Vagina (tissue), 2 donors: ENCODE measurements at places on chromosomes 1 and 21.

GRCh38 chr1:18901952-18902522 is 318 bp downstream of the ALDH4A1 start:
- DNase-seq: no peak

DNA sequence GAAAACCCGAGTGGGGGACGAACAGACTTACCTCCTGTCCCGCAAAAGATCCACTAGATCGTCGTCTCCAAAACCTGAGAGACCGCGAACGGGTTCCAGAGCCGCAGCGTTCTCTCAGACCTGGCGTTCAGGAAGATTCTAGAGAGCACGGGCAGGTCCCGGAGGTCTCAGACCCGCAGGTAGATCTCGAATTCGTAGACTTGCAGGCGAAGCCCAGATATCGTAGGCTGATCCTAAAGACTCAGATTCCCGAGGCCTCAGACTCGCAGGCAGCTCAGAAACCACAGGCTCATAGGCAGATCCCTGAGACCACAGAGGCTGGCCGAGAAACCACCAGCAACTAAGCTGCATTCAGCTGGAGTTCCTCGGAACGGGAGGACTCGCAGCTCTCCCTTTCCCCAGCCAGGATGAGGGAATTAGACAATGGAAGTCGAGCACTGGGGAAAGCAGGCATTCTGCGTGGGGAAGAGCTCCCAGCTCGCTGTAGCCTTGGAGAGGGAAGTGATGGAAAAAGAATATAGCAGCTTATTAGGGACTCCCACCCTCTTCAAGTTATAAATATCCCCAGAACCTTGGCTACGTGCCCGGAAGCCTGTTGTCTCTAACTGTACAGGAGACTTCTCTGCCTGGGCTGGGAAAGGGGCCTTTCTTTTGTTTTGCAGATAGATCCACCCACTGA is at the start of gene ZNF436:
TSS of gene ZNF436 (minus strand) at position 502 of the 679 bp plus-strand sequence. CDS start 1,831 bp downstream, outside the sequence.
- no peak for DNase-seq

GRCh38 chr1:156119503-156120209 is 5.1 kb downstream of the LMNA start:
- DNase-seq: no peak

DNA sequence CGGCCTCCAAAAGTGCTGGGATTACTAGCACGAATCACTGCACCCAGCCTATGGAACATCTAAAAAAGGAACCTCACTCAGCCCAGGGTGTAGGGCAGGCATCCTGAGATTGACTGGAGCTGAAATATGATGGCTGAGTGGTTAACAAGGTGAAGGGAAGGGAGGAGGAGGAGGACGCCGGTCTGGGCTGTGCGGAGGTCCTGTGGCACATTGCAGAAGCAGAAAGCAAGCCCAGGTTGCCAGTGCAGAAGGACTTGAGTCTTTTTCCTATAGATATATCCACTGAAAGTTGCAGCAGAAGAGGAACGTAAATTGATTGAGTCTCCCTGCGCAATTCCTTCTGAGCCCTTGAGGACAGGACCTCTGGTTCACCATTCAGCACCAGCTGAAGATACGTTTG is 1.5 kb upstream of the KIF17 start:
- no peak for DNase-seq

DNA sequence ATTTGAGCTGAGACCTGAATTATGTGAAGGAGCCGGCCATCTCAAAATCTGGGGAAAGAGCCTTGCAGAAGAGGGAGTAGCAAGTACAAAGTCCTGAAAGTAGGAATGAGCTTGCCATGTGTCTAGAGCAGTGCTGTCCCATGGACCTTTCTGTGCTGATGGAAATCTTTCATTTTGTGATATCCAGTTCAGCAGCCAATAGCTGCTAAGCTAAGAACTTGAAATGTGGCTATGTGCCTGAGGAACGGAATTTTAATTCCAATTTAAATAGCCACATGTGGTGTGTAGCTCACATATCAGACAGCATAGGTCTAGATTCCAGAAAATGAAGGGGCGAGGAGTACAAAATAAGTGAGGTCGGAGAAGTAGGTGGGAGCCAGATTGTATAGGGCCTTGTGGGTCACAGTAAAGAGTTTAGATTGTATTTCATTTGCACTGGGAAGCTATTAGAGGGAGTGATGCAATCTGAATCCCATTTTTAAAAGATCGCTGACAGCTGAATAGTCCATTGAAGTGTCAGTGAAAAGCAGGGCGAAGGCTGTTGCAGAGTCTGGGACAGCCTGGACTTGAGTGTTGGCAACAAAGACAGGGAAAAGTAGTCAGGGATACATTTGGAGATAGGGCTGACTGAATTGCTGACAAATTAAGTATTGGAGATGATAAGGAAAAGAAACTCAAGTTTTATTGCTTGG is 80.3 kb downstream of the TMEM200B start:
- no peak for DNase-seq

- DNase-seq: no peak
These were observed 7.2 kb upstream of the PTGER3 start for GRCh38 chr1:71054791-71055190.

GRCh38 chr1:164581762-164582161 is 22.8 kb downstream of the PBX1 start:
- DNase-seq: no peak

DNA sequence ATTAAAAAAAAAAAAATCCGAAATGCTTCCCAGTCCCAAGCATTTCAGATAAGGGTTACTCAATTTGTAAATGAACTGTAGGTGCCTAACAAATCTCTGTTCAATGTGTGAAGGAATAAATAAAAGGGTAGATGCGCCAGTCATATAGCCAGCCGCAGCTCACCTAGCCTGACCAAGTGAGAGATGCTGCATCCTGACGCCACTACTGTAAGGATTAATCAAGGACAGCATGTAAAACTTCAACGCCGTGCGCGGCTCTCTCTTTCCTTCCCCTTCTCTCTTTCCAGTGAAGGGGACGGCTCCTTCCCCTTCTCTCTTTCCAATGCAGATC is 441 bp downstream of the PPT1 start:
- DNase-seq: no peak

GRCh38 chr1:63866084-63866483 is 92.3 kb downstream of the ROR1 start:
- no peak for DNase-seq

DNA sequence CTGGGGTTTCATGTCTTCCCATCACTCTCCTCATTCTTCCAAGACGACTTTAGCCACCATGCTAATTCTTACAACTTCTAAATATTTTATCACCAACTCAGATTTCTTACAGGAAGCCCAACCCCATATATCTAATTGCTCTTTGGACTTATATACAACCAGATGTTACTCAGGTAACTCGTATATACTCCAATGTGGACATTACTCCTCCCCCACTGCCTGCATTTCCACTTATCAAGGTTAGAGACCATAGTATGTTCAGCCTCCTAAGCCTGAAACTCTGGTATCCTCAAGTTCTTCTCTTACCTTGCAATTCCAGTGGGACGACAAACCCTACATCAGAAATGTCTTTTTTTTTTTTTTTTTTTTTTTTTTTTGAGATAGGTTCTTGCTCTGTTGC is 2.7 kb upstream of the RCC1 start:
- DNase-seq: no peak

DNA sequence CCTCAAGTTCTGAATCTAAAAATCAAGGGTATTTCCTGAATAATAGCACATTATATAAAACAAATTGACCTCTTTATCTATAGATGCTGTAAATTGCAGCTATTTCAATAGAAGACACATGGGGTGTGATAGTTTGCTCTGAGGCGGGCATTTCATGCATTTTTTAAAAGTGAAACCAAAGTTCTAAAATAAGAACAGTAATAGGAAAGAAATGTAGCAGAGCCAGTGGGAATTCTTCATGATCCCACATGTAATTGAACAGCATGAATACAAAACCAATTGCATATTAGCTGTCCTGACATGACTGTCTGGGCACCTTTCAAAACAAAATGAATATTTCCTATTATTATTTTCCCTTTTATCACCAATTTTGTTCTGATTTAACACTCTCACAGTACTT is 85.0 kb downstream of the RGS21 start:
- no peak for DNase-seq

GRCh38 chr21:36059823-36060158 is 535 bp downstream of the SETD4 start:
- DNase-seq: no peak

DNA sequence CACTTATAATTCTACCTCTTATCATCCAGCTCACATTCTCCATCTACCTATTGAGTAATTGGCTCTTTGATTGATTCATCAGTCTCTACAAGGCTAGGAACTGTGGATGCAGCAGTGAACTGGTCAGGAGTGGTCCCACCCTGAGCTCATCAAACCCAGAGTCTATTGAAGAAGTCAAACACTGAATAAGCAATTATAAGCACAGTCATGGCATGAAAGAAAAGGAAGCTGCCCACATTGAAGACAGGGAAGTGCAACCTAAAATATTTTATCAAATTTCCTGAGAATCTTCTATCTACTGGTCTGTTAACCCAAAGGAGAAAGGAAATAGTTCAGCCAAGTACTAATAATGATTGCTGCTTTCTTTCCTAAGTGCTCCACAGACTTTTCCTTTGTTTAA is 35.7 kb downstream of the ACP6 start:
- DNase-seq: no peak

GRCh38 chr1:186670297-186671135 is 9.7 kb downstream of the PTGS2 start:
- no peak for DNase-seq

DNA sequence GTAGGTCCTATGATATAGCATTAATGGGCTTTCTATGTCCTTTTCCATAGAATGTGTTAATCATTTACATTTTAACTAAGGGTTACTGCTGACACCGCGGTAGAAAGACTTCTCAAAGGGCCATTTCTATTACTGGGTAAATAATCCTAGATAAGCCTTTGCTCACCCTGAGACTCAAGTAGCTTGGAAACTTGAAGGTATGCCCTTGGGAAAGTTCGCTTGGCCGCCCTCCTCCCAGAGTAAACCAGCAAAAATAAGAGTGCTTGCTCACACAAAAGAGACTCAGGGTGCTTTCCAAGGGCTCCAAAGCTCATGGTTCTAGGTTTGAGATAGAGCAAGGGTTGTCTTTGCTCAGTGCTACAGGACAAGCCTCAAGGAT is 85.8 kb upstream of the TMPRSS2 start:
- peak; percentile 25 for DNase-seq

- no peak for DNase-seq
These were observed 43.4 kb upstream of the MPZL1 start for GRCh38 chr1:167678422-167678821.

GRCh38 chr1:159211331-159212136 is 6.9 kb downstream of the ACKR1 start:
- DNase-seq: peak; percentile 79

DNA sequence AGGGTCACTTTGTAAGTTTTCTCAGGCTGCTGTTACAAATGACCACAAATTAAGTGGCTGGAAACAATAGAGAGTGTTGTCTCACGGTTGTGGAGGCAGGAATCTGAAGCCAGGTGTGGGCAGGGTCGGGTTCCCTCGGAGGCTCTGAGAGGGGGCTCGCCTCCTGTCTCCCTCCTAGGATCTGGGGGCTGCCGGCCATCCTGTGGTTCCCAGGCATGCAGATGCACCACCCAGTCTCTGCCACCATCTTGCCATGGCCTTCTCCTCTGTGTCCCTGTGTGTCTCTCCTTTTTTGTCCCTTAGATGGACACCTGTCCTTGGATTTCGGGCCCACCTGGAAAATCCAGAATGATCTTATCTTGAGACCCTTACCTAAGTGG is 4.8 kb downstream of the TP73 start:
- no peak for DNase-seq

DNA sequence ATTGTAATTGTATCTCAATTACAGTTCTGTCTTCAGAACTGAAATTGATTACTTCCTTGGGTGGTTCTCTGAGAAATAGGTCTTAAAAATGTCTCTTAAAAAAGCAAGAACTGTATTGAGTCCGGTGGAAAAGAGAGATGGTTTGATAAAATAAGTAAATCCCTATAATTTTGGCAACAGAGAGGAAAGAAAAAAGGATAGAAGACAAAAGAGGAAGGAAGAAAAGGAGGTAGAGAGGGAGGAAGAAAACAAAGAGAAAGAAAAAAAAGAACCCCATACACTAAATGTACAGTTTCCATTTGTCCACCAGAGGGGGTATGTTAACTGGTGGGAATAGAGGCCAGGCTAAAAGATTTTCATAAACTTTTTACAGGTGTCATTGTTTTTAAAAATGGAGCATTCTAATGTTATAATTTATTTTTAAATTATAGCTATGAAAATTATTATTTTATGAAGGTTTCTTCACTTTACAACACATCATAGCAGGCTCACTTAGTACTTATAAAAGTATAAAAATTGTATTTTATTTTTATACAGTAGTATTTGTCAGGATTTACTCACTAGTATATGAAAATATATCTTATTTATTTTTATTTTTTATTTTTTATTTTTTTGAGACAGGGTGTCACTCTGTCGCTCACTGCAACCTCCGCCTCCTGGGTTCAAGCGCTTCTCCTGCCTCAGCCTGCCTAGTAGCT is 2.1 kb upstream of the UBE2T start:
- DNase-seq: no peak

DNA sequence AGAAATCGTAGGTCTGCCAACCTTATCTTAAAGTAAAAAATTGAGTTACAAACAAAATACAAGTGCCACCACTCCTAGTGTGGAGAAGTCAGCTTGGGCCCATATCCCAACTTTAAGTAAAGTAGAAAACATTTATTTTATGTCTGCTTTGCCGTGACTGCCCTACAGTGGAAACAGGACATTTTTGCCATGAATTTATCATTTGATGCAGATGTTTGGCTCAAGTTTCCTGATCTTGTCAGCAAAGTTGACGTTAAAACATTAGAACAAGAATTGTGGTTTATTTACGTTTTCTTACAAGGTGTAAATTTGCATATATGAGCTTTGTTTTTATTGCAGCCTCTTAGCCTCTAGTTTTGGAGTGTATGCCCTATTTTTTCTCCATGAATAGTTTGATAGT is 17.1 kb upstream of the KCNJ15 start:
- no peak for DNase-seq

GRCh38 chr1:68213843-68214242 is 18.5 kb downstream of the WLS start:
- DNase-seq: peak; percentile 92

- no peak for DNase-seq
These were observed at the start of gene MAN1C1 for GRCh38 chr1:25616095-25616986. TSS of gene MAN1C1 (plus strand) at chr1:25616791. CDS start at chr1:25617798, 1,007 bp downstream.

DNA sequence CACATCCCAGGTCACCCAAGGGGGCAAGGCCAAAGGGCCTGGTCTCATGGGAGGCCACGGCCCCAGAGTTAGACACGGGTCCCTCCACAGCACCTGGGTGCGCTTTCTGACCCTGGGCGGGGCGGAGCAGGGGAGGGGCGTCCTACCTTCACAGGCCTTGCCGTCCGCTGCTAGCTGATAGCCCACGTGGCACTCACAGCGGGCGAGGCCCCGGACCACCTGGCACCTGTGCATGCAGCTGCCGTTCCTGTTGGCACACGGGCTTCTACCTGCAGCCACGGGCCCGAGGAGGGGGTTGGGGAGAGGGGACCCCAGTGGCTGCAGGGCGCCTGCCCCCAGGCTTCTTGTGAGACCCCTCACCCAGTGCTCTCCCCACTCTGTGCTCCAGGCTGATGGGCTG is 59.9 kb downstream of the ARHGEF16 start:
- no peak for DNase-seq

DNA sequence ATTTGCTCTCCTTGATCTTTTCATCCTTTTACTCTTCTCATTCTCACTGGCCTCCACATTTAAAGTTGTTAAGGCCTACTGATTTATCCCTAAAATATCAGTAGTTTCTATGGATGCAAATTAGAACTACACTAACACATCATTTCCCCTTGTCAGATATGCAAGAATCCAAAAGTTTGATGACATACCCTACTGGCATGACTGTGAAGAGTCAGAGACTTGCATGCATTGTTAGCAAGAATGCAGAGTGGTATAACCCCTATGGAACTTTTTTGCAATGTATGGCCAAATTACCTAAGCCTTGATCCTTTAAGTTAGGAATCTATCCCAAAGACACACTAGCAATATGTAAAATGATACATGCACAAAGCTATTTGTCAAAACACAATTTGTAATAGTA is 23.6 kb upstream of the HIVEP3 start:
- DNase-seq: no peak

- no peak for DNase-seq
These were observed 8.6 kb upstream of the EPHA2 start for GRCh38 chr1:16164213-16165072.
